Naive thymus-derived CD8-positive, alpha-beta T cell (primary cell): ENCODE measurements at places on chromosomes 7 and 10. TPM values are rescaled to one million over a fixed set of nuclear protein-coding genes. Genes with fewer than 3 reads are reported as not detected.

- no peak for DNase-seq
- no peaks in the 10 kb centered on the region for H3K4me1 ChIP-seq
- no peak overlapping the region for H3K4me3 ChIP-seq
These were observed 41.6 kb upstream of the GTF2IRD1 start for GRCh38 chr7:74412056-74412455.

GRCh38 chr10:73857446-73857845 is 16.9 kb downstream of the CAMK2G start:
- H3K4me1 ChIP-seq: peaks cover 65% of the 10 kb centered on the region
- no peak for DNase-seq
- peaks cover 56% of the 10 kb centered on the region for H3K36me3 ChIP-seq
- H3K4me3 ChIP-seq: peak overlapping the region; percentile 74
- peak overlapping the region; percentile 89 for H3K27ac ChIP-seq

DNA sequence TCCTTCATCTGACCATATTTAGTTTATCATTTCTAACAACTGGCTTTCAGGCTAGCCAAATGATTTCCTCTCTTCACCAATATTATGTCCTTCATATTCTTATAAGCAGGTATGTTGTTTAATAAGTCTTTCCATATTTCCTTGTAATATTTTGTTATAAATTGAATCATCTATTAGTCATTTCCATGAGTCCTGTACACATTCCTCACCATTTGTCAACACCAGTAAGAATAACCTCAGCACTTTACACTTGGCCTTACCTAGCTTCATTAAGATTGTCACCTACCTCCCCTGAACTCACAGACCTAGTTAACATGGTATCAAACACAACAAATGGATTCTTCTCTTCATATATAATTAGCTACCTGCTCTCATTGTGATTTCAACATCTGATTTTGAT is 282.3 kb downstream of the SEMA3D start:
- DNase-seq: no peak
- no peak overlapping the region for H3K4me3 ChIP-seq
- no peaks in the 10 kb centered on the region for H3K36me3 ChIP-seq
- H3K27ac ChIP-seq: no peak overlapping the region
- no peaks in the 10 kb centered on the region for H3K4me1 ChIP-seq
- H3K27me3 ChIP-seq: no peaks in the 10 kb centered on the region

DNA sequence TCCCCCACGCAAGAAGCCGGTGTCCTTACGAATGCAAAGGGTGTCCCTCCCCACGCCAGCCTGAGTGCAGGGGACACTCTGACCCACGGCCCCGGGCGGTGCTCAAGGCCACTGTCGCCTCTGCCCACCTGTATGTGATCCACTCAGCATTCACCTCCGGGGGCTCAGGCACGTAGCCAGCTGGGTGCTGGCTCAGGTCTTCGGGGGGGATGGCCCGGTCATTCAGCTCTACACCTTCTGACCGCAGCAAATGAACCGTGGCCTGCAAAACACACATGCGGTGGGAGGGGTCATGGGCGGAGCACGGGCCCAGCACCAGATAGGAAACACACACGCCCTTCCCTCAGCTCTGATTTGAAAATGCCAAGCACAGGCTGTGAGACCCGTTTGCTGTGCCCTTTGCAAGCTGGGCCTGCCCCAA is 25.9 kb downstream of the CFAP46 start:
- peaks cover 2% of the 10 kb centered on the region for H3K4me1 ChIP-seq
- H3K27ac ChIP-seq: no peak overlapping the region
- H3K4me3 ChIP-seq: no peak overlapping the region

- H3K27me3 ChIP-seq: no peaks in the 10 kb centered on the region
- no peak for DNase-seq
- no peaks in the 10 kb centered on the region for H3K36me3 ChIP-seq
These were observed 86.4 kb upstream of the RNF148 start for GRCh38 chr7:122789156-122789555.

DNA sequence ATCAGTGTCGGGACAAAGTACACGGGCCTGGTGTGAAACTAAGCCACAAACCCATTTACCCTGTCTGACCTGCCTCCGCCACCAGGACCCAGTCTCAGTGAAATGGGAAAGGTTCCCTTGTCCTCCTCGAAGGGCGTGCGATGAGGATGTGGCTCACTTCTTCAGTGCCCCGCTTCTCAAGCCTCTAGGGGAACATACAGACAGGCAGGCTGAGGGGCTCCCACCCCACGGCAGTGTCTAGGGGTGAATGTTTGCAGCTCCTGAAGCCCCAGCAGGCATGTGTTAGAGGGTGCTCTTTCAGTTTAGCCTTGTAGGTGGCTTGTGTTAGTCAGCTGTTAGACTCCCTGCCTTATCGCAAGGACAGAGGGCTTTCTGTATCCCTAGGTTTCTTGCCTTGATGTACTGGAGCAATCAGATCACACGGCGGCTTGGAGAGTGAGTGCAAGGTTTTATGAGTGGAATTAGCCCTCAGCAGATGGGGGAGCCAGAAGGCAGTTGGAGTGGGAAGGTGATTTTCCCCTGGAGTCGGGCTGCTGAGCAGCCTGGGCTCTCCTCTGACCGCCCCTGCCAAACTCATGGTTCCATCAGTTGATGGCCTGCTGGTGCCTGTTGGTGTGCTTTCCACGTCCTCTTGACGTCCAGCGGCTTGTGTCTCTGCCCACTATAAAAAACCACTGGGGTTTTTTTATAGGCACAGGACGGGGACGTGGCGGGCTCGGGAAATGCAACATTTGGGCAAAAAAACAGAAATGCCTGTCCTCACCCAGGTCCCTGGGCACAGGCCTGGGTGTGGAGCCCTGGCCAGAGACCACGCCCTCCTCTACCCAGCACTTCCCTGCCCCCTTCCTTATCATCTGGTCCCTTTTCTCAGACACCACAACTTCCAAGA is 759 bp downstream of the NUDT1 start:
- H3K4me3 ChIP-seq: peak overlapping the region; percentile 91
- no peaks in the 10 kb centered on the region for H3K27me3 ChIP-seq
- peak overlapping the region; percentile 87 for H3K27ac ChIP-seq
- no peak for DNase-seq

DNA sequence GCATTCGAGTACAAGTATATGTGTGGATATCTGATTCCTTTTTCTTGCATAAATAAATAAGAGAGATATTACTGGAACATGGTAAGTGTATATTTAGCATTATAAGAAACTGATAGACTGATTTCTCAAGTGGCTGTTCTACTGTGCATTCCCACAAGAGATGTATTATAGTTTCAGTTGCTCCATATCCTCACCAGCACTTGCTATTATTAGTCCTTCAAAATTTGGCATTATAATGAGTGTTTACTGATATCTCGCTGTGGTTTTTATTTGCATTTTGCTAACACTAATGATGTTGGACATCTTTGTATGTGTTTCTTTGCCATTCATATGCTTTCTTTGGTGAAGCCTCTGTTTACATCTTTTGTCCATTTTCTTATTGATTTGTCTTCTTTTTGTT is 4.4 kb upstream of the CLRN3 start:
- H3K27ac ChIP-seq: no peak overlapping the region
- no peak for DNase-seq
- H3K4me3 ChIP-seq: no peak overlapping the region
- H3K36me3 ChIP-seq: no peaks in the 10 kb centered on the region
- H3K4me1 ChIP-seq: no peaks in the 10 kb centered on the region
- H3K27me3 ChIP-seq: peaks cover 20% of the 10 kb centered on the region

- H3K27ac ChIP-seq: no peak overlapping the region
- H3K4me3 ChIP-seq: no peak overlapping the region
- H3K27me3 ChIP-seq: no peaks in the 10 kb centered on the region
- DNase-seq: no peak
- no peaks in the 10 kb centered on the region for H3K36me3 ChIP-seq
These were observed 162.2 kb downstream of the RAPGEF5 start for GRCh38 chr7:22194658-22195273.

DNA sequence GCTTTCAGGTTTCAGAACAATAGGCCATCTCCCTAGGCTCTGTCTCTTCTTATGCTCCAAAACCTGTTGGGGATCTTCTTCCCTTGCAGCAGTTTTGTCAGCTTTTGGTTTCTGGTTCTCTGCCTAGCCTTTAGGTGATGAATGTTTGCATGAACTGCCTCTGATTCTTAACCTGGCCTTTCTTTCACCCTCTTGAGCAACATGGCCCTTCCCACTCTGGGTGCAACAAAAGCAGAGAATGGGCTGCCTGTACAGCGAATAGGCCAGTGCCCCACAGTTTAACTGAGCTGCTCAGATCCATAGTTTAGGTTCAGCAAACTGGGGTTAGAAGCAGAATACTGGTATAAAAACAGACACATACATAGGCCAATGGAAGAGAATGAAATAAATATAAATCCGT is 18.1 kb upstream of the NUP205 start:
- no peak overlapping the region for H3K4me3 ChIP-seq
- DNase-seq: no peak
- peaks cover 8% of the 10 kb centered on the region for H3K27me3 ChIP-seq
- H3K4me1 ChIP-seq: no peaks in the 10 kb centered on the region
- H3K27ac ChIP-seq: no peak overlapping the region

- peak overlapping the region; percentile 39 for H3K4me3 ChIP-seq
- peaks cover 86% of the 10 kb centered on the region for H3K4me1 ChIP-seq
- H3K36me3 ChIP-seq: peaks cover 8% of the 10 kb centered on the region
- H3K27me3 ChIP-seq: no peaks in the 10 kb centered on the region
These were observed 9.2 kb downstream of the TNPO3 start for GRCh38 chr7:129045682-129046081.

GRCh38 chr7:130174237-130174959 is 30.8 kb downstream of the TMEM209 start:
- peaks cover 85% of the 10 kb centered on the region for H3K36me3 ChIP-seq
- H3K27me3 ChIP-seq: no peaks in the 10 kb centered on the region
- DNase-seq: no peak
- H3K4me1 ChIP-seq: no peaks in the 10 kb centered on the region

DNA sequence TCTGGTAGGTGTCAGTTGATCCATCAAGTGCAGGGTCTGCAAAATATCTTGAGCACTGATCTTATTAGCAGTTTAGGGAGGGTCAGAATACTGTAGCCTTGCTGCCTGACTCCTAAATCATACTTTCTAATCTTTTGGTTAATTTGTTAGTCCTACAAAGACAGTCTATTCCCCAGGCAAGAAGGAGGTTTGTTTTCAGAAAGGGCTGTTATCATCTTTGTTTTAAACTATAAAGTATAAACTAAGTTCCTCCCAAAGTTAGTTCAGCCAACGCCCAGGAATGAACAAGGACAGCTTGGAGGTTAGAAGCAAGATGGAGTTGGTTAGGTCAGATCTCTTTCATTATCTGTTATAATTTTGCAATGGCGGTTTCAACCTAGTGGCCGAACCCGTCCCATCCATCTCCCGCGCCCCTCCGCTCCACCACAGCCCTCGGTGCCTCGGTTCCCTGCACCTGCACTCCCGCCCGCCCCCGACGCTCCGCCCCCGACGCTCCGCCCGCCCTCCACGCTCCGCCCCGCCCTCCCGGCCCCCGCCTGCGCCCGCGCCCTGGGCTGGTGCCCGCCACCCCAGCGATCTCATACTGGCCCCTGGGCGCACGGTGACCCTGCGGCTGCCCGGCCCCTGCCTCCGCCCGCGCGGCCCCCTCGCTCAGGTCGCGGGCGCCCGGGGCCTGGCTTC is at the start of gene ADCK2:
ADCK2 (plus strand) TSS at position 564 of the 681 bp plus-strand sequence. CDS start 386 bp downstream, outside the sequence.
- no peaks in the 10 kb centered on the region for H3K27me3 ChIP-seq
- H3K4me1 ChIP-seq: peaks cover 46% of the 10 kb centered on the region
- H3K4me3 ChIP-seq: peak within 1 kb of the TSS; percentile 86
- H3K27ac ChIP-seq: peak within 1 kb of the TSS; percentile 94
- peak; percentile 66 for DNase-seq

DNA sequence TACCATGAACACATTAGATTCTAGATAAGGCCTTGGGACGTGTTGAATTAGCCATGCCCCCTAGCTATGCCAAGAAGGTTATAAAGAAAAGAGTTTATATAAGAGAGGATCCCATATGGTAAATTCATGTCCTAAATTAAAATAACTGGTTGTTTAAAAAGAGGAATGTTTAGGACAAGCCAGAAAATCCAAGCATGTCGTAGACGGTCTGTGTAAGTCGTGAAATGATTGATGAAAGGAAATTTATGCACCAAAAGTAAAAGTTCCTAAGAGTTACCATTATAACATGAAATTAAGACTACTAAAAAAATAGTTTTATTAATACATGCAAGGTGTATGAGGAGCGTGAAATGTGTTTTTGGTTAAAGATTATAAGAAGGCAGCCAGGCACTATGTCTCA is 624.9 kb downstream of the ARL4A start:
- DNase-seq: no peak
- no peaks in the 10 kb centered on the region for H3K27me3 ChIP-seq
- no peak overlapping the region for H3K27ac ChIP-seq
- H3K4me3 ChIP-seq: no peak overlapping the region

The BLNK gene
- polyA plus RNA-seq: 0.15 TPM

The DNA2 gene
- 0.54 TPM for polyA plus RNA-seq

The IMMP2L gene
- 29.1 TPM for polyA plus RNA-seq

The DMTF1 gene
- 33.5 TPM for polyA plus RNA-seq
